ENCODE measurements at places on chromosomes 2 and 18. TPM values are rescaled to one million over a fixed set of nuclear protein-coding genes. Genes with fewer than 3 reads are reported as not detected.

GRCh38 chr2:203019142-203019541 lies 4.5 kb downstream of the NBEAL1 start:
- H3K27me3 ChIP-seq = no peaks in the 10 kb centered on the region
- peak overlapping the region; percentile 91 for H3K4me3 ChIP-seq
- no peaks in the 10 kb centered on the region for H3K36me3 ChIP-seq
- peak overlapping the region; percentile 96 for H3K27ac ChIP-seq
- DNase-seq = no peak

DNA sequence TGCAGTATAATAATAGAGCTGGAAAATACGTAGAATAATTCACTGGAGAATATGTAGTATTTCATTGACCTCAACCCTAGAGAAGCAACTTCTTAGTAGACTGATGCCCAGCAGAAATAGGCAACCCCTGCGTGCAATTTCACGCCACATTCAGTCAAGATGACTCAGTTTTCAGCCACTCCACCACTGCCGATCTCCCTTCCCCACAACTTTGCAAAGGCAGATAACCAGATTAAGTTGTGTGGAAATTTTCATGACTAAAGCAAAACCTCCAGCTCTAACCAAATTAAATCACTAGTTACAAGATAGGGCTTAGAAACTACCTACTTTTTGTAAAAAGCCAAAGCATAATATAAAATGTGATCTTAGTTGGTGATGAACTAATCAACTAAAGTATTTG lies 63.3 kb upstream of the STK17B start:
- no peak for DNase-seq
- H3K36me3 ChIP-seq = peaks cover 21% of the 10 kb centered on the region

GRCh38 chr2:68789603-68790002 lies 55.0 kb downstream of the ARHGAP25 start:
- no peak overlapping the region for H3K27ac ChIP-seq
- H3K4me1 ChIP-seq = peaks cover 16% of the 10 kb centered on the region
- no peak overlapping the region for H3K4me3 ChIP-seq
- DNase-seq = no peak
- H3K36me3 ChIP-seq = peaks cover 48% of the 10 kb centered on the region
- peaks cover 6% of the 10 kb centered on the region for H3K27me3 ChIP-seq

- peaks cover 91% of the 10 kb centered on the region for H3K4me1 ChIP-seq
- H3K36me3 ChIP-seq = peaks cover 36% of the 10 kb centered on the region
- H3K27me3 ChIP-seq = no peaks in the 10 kb centered on the region
- peak overlapping the region; percentile 94 for H3K4me3 ChIP-seq
Observed at GRCh38 chr2:43224571-43225092, 1.8 kb downstream of the ZFP36L2 start.

Gene ANXA4
- 30.6 TPM for total RNA-seq

GRCh38 chr2:39160982-39161381 lies 40.1 kb upstream of the SOS1 start:
- H3K36me3 ChIP-seq = no peaks in the 10 kb centered on the region
- H3K4me3 ChIP-seq = no peak overlapping the region
- no peaks in the 10 kb centered on the region for H3K27me3 ChIP-seq
- no peak for DNase-seq
- peaks cover 8% of the 10 kb centered on the region for H3K4me1 ChIP-seq
- no peak overlapping the region for H3K27ac ChIP-seq

DNA sequence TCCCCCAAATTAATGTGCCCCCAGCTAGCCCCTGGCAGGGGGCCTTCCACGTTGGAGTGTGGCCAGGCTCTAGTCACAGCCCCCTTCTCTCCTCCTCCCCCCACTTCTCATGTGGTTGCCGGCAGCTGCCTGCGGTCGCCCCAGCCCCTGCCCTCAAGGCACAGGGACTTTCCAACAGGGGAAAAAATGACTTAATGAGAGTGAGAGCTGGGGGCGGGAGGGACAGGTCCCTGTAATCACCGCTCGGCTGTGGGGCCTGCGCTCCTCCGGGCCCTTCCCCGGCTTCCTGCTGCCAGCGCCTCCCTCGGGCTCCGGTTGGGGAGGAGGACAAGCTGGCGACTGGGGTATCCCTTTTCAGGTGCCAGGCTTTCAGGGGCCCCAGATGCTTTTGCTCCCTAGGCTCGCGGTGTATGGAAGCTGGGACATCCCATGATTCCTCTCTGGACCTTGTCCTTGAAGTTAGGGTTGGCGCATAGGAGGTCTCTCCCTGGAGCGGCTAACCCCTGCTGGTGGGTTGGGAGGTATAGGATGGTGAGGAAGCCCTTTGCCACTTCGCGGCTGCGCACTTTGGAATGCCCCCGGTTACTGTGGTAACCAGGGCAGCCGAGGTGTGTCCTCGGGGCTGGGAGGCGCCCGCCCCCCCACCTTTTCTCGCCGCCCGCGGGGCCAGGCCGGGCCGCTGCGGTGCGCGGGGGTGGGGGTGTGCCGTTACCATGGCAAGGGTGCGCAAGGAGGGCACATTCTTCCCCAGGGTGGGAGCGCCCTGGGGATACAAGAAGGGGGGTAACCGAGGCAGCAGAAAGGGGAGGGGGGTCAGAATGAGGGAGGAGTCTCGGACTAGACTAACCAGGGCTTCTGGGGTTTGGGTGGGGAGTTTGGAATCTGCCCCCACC lies 16.1 kb downstream of the WNT10A start:
- H3K27ac ChIP-seq = no peak overlapping the region
- H3K27me3 ChIP-seq = peaks cover 97% of the 10 kb centered on the region
- no peaks in the 10 kb centered on the region for H3K36me3 ChIP-seq
- H3K4me1 ChIP-seq = peaks cover 35% of the 10 kb centered on the region
- H3K4me3 ChIP-seq = no peak overlapping the region

Gene MYO5B
- 0.44 TPM for total RNA-seq

DNA sequence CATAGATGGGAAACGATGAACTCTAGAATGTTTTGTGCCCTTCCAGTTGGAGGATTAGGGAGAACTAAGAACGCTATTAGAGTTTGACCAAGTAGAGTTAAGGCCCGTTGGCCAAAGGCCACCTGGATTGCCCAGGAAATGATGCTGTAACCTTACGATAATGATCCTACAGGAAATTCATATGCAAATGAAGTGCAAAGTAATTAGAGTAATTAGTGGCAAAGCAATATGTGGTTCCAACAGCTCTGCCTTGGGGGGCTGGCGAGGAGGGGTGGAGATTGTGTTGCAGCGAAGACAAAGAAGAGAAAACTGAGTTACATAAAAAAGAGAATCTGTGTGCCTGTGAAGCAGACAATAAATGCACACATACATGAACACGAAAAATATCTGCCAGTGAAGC lies 61.5 kb upstream of the BOD1L2 start:
- no peaks in the 10 kb centered on the region for H3K36me3 ChIP-seq
- H3K4me3 ChIP-seq = no peak overlapping the region
- no peaks in the 10 kb centered on the region for H3K4me1 ChIP-seq
- H3K27ac ChIP-seq = no peak overlapping the region

GRCh38 chr2:200177971-200178911 lies 128.3 kb upstream of the SPATS2L start:
- H3K36me3 ChIP-seq = no peaks in the 10 kb centered on the region
- no peak overlapping the region for H3K4me3 ChIP-seq
- DNase-seq = peak; percentile 62
- H3K4me1 ChIP-seq = peaks cover 19% of the 10 kb centered on the region

GRCh38 chr2:37622450-37623100 lies 48.9 kb downstream of the CDC42EP3 start:
- no peak for DNase-seq
- peaks cover 22% of the 10 kb centered on the region for H3K4me1 ChIP-seq
- no peak overlapping the region for H3K4me3 ChIP-seq
- no peaks in the 10 kb centered on the region for H3K36me3 ChIP-seq

Gene ADGRF3
- not detected for total RNA-seq

Gene PLCD4
- 0.99 TPM for total RNA-seq

GRCh38 chr18:49123431-49123830 lies 172.7 kb upstream of the SMAD7 start:
- H3K27me3 ChIP-seq = no peaks in the 10 kb centered on the region
- H3K27ac ChIP-seq = no peak overlapping the region
- H3K36me3 ChIP-seq = no peaks in the 10 kb centered on the region
- DNase-seq = no peak

DNA sequence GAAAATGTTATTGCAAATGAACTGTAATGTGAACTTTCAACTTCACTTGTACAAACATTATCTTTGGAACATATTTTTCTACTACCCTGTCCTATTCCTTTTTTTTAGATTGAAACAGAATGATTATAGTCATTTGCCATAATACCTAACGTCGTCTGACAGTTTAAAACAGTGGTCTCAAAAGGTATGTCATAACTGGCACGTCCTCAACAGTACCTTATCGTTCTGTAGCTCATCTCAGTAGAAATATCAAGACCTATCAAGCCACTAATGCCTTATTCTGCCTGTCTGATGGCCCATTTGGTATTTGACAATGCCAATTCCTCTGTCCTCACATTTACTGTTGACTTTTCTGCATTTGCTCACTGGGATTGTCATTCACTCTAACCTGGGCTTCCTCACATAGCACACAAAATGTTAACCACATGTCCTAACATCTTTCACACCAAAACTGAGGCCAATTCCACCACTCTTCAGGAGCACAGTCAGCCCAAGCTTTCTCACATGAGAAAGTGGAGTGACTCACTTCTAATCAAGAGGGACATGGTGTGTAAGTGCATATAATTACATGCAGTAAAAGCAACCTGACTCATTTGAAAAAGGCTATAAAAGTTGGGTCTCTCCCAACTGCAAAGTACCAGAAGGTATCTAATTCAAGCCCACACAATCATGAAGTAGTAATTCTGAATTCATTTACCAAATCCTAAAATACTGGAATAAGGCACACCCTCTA lies 34.8 kb downstream of the DNER start:
- no peak for DNase-seq
- H3K27ac ChIP-seq = no peak overlapping the region
- no peaks in the 10 kb centered on the region for H3K36me3 ChIP-seq
- H3K4me3 ChIP-seq = no peak overlapping the region

GRCh38 chr2:240892356-240892755 lies 3.6 kb downstream of the MAB21L4 start:
- peaks cover 4% of the 10 kb centered on the region for H3K4me1 ChIP-seq
- DNase-seq = no peak
- H3K27ac ChIP-seq = no peak overlapping the region
- no peak overlapping the region for H3K4me3 ChIP-seq
- no peaks in the 10 kb centered on the region for H3K36me3 ChIP-seq
- H3K27me3 ChIP-seq = peaks cover 19% of the 10 kb centered on the region

GRCh38 chr2:165149439-165149838 lies 54.4 kb downstream of the SCN3A start:
- H3K4me1 ChIP-seq = no peaks in the 10 kb centered on the region
- no peak for DNase-seq
- H3K27me3 ChIP-seq = peaks cover 4% of the 10 kb centered on the region

Gene REG3A
- total RNA-seq = not detected

Gene PLA2R1
- 2.3 TPM for total RNA-seq

DNA sequence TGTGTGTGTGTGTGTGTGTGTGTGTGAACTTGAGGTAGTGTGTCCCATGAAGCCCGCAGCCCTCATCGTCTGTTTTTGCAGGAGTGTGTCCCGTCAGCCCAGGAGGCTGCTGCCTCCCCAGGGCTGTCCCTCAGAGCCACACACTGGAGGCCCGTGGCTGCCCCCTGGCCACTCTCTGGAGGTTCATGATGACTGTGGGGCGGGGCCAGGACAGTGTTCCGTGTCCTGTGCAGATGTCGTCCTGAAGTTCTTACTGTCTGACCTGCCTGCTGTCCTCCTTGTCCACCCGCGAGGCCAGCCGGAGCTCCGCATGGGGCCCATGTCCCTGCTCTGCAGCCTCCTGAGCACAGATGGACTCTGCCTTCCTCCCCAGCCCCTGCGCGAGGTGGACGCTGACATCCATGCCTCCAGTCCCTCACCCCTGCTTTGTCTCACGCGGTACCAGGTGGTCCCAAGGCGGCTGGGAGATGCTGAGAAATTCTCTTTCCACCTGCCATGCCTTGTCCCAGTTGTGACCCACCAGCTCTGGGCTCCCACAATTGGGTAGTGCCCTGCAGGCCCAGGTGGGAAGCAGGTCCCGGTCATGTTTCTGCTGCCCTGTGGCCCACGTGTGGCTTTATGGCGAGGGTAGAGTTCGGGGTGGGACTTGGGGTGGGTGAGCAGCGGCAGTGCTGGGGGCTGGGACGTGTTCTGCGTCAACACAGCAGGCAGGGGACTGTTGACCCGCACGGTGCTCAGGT lies 92.8 kb downstream of the NFATC1 start:
- H3K27ac ChIP-seq = no peak overlapping the region
- H3K4me1 ChIP-seq = peaks cover 17% of the 10 kb centered on the region
- peak; percentile 9 for DNase-seq
- H3K4me3 ChIP-seq = no peak overlapping the region
- H3K27me3 ChIP-seq = no peaks in the 10 kb centered on the region
- peaks cover 19% of the 10 kb centered on the region for H3K36me3 ChIP-seq

GRCh38 chr18:42414756-42415454 lies 459.9 kb downstream of the PIK3C3 start:
- no peak for DNase-seq
- peak overlapping the region; percentile 25 for H3K27ac ChIP-seq
- H3K36me3 ChIP-seq = no peaks in the 10 kb centered on the region
- H3K4me3 ChIP-seq = no peak overlapping the region

Gene ECEL1
- not detected for total RNA-seq

GRCh38 chr2:116719836-116720235 lies 1094.7 kb upstream of the DDX18 start:
- no peaks in the 10 kb centered on the region for H3K36me3 ChIP-seq
- no peaks in the 10 kb centered on the region for H3K4me1 ChIP-seq
- H3K27ac ChIP-seq = no peak overlapping the region
- no peaks in the 10 kb centered on the region for H3K27me3 ChIP-seq

GRCh38 chr2:72993147-72993932 lies 76.0 kb downstream of the EMX1 start:
- H3K4me3 ChIP-seq = no peak overlapping the region
- peaks cover 15% of the 10 kb centered on the region for H3K36me3 ChIP-seq
- DNase-seq = no peak
- no peaks in the 10 kb centered on the region for H3K27me3 ChIP-seq
- H3K27ac ChIP-seq = no peak overlapping the region

Gene VWA3B
- 0.52 TPM for total RNA-seq

GRCh38 chr2:43605079-43605655 lies 9.3 kb upstream of the THADA start:
- H3K36me3 ChIP-seq = no peaks in the 10 kb centered on the region
- H3K27me3 ChIP-seq = no peaks in the 10 kb centered on the region
- no peaks in the 10 kb centered on the region for H3K4me1 ChIP-seq
- no peak for DNase-seq

- H3K27me3 ChIP-seq = peaks cover 100% of the 10 kb centered on the region
- H3K4me3 ChIP-seq = no peak overlapping the region
- no peak for DNase-seq
- peaks cover 61% of the 10 kb centered on the region for H3K4me1 ChIP-seq
- H3K36me3 ChIP-seq = no peaks in the 10 kb centered on the region
- H3K27ac ChIP-seq = no peak overlapping the region
Observed at GRCh38 chr2:236171680-236172254, 3.6 kb upstream of the GBX2 start.

DNA sequence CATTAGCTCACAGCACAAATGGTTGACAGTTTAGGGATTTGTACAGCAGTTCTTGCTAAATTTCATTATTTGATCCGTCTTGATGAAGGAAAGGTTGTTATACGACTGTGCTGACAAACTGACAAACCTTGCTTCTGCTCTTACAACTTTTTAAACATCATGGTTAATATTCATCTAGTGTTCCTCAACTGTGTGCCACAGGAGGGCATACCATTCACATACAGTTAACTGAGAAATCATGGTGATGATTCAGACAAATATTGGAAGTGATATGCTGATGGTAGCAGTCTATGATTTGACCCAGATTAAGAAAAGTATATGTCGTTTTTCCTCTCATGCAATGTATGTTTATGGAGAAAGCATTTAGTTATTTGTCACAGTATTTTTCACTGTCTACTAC lies 129.8 kb upstream of the FSIP2 start:
- no peak overlapping the region for H3K27ac ChIP-seq
- no peaks in the 10 kb centered on the region for H3K27me3 ChIP-seq
- DNase-seq = no peak
- no peaks in the 10 kb centered on the region for H3K36me3 ChIP-seq

Gene EML6
- 0.77 TPM for total RNA-seq

Measured in left ventricle myocardium inferior (tissue), 1 donor.